WERI-Rb-1 (cell line): ENCODE measurements at places on chromosomes 6 and 20.

DNA sequence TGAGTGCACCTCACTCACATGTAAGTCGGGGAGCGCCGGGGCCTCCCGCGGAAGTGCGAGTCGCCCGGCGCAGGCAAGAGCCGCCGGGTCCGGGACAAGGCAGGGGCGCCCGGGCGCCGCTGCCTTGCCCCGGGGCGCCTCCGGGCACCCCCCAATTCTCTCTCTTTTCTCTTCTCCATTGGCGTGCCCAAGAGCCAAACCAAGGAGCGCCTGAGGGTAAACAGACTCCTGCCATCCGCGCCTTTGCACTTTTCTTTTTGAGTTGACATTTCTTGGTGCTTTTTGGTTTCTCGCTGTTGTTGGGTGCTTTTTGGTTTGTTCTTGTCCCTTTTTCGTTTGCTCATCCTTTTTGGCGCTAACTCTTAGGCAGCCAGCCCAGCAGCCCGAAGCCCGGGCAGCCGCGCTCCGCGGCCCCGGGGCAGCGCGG is 36.8 kb downstream of the GNAS start:
- DNase-seq, result no peak

DNA sequence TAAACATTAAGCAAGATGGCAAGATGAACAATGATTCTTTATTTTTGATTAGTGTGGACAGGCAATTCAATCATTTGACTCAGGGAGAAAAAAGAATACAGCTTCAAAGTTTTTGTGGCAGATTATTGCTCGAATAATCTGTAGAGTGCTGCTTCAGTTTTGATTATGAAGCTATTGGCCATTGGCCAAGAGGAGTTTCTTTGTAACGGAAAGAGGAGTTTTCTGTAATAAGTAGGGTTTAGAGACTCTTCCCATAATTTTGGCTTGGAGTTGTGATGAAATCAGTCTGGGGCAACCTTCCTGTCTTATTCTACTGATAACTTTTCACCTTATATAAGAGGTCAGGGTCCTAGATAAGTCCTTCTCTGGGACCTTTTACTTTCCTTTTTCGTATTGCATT is 256.7 kb upstream of the RAB32 start:
- no peak for DNase-seq

DNA sequence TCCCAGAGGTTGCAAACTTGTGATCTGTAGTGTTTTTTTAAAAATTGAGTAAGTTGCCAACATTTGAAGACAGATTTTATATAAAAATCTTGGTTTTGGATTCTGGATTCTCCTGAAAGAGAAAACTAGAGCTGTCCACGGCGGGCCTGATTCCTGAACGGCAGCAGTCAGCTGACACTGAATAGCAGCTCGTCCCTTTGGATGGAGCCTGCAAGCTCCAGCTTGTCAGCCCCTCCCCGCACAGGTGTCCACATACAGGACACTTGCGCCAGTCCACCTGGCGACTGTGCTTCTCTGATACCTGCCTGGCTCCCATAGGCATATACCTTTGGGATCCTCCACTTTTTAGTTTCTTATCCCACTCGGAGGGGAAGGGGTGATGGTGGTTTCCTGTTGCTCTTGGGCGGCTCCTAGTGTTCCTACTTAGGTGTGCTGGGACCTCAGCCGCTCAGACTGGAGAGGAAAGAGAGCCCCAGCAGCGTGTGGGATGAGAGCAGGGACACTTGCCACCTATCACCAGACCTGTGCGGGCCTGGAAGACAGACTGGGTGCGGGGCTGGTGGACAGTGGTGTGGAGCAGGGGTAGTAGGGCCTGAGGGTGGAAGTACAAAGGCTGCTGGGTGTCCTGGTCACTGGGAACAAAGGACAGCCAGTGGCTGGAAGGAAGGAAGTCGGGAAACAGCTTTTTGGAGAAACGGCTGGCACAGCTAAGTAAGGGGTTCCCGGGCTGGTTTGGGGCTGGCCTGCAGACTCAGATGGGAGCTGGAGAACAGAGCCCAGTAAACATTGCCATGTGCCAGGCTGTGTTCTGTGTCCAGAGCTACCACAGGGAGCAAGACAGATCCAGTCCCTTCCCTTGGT is 18.3 kb downstream of the GHRH start:
- peak; percentile 40 for DNase-seq

GRCh38 chr20:47800623-47801022 is 15.3 kb upstream of the SULF2 start:
- no peak for DNase-seq

DNA sequence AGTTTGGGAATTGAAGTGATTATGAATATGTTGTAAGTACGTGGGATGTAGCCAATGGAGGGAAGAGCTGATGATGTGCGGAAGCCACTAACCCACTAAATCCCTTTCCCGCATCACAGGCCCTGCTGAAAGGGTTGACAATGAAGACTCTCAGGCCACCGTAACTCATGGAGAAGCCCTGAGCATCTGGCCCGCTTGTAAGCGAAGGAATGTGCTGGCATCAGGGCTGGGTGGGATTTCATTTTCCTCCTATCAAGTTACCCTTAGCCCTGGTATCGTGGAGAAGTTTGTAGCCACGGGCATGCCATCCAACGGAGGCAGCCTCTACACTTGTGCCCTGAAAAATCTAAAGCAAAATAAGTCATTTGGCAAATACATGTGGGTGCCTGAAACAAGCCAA is 355.0 kb downstream of the CDH26 start:
- no peak for DNase-seq

DNA sequence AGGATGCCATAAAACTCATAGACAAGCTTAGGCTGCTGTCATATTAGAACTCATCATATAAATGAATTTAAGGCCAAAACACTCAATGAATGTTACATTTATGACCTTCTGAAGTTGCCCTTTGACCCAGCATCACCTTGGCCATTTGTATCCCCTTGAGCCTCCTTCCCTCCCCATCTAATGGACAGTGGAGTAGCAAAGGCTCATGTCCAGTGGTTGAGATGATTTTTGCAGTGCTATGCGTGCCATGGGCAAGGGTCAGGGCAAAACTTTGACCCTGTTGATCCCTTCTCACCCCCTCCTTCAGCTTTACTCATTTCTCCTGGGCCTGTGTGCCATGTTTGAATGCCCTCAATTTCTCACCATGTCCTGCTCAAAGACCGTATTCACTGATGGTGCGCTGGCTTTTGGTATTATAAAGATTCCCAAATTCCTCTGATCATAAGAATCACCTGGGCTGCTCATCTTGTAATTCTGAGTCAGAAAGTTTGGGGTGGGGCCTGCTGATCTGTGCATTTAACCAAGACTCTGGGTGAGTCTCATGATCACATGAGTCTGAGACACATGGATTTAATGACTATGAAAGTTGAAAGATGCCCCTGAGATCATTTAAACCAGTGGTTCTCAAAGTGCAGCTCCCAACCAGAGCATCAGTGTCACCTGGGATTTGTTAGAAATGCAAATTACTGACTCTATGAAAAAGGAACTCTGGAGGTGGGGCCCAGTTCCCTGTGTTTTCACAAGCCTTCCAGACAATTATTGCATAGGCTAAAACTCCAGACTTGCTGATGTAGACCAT is 57.5 kb upstream of the IL20RA start:
- no peak for DNase-seq

GRCh38 chr20:41249411-41250281 is 67.9 kb downstream of the ZHX3 start:
- DNase-seq, result peak; percentile 16

DNA sequence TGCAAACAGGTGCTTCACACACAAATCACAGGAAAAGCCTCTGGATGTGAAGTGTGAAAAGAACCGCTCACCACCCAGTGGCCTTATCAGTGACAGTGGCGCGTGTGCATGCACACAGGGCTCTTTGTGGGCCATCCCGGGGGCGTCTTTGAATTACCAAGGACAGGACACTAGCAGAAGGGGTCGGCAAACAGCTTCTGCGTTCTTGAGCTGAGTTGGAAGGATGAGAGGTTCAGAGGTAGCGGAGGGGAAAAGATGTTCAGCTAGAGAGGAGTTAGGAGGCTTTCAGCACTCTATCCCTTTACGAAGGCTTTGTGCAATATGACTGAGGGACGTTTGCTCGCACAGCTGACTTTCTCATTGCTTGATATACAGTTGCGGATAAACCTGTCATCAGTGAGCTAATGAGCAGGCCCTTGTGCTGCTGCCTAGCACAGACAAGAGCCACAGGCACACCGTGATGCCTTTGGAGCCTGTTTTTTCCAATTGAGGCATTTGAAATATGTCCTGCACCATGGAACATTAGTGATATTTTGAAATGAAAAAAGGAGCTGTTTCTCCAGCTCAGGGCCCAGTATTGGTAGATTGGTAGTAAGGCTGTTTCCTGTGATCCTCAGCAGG is 83.1 kb downstream of the IYD start:
- no peak for DNase-seq

DNA sequence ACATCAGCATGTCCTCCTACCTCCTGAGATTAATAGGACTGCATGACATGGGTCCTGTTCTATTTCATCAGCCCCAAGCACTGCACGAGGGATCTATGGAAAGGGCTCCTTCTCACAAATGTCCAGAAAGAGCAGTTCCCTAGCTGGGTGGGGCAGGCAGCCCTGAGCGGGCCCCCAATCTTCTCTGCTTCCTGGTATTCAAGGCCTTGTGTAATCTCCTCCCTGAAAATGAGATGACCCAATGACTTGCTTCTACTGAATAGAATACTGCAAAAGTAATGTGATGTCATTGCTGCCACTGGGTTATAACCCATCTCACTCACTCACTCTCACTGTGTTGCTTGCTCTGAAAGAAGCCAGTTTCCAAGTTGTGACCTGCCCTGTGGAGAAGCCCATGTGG is 126.4 kb downstream of the OPRM1 start:
- no peak for DNase-seq

DNA sequence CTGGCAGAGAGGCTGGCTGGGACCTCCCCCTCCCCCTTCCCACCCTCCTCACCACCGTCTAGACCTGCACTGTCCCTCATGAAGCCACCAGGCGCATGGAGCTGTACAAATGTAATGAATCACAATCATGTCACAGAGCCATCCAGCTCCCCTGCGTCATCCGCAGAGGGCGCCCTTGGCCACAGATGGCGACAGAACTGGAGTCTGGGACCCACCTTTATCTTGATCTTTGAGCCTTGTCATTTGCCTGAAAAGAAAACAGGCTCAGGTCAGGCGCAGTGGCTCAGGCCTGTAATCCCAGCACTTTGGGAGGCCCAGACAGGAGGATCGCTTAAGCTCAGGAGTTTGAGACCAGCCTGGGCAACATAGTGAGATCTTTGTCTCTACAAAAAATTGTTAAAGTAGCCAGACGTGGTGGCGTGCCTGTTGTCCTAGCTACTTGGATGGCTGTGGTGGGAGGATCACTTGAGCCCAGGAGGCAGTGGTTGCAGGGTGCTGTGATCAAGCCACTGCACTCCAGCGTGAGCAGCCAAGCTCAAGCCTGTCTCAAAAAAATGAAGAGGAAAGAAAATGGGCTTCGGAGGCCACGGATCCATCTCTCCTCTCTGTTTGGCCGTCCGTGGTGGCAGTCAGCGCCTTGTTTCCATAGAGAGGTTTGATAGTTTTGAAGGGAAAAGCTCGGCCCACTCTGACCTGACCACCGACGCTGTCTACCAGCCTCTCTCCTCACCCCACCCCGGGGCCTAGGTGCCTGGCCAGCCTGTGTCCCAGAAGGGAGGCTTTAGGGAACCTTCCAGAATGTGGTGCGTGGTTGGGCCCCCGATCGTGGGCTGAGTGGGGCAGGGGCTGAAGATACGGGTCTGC is 6.2 kb downstream of the COL9A3 start:
- DNase-seq, result peak; percentile 92

DNA sequence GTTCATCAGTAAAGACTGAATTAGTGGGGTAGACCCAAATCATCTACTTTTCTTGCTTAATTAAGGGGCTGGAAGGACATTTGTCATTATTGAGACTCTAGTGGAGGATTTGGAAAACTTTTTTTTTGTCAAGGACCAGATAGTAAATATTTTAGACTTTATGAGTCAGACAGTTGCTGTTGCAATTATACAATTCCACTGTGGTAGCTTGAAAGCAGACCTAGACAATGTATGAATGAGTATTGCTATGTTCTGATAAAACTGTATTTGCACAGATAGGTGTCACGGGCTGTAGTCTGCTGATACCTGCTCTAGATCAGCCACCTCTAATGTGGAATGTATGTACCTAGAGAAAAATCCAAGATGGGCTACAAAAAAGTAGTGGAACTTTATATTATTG is 175.0 kb downstream of the CARMIL1 start:
- no peak for DNase-seq

DNA sequence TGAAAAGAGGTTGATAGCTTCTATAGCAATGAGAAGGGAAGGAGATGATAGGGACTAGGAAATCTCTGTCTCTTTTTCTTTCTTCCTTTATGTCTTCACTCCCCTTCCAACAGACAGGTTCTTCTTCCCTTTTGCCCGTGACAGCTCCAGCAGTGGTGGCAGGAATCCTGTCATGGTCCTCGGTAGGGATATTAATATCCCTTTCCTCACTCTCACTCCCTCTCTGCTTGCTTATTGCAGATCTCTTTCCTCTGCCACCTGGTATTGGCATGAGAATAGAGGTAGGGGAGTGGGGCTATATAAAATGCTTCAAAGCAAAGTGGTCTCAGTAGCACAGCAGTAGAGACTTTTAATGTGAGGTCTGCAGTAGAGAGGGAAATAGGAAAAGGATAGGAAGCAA is 19.7 kb downstream of the RAD21L1 start:
- no peak for DNase-seq

DNA sequence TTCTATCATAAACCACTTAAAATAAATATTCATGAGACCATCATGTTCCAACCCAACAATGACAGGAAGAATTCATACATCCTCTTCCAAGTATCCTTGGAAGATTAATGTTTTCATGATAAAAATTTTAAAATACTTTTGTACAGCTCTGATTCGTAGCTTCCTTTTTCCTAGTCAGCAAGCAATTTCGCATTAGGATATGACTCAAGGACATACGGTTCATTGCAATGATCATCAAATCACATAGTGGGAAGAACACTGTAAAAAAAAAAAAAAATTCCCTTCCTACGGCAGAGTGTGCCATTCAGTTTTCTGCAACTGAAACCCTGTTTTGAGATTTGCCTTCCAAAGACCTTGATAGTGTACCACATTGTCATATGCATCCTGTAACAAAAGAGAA is 35.3 kb upstream of the GFOD1 start:
- DNase-seq, result no peak

DNA sequence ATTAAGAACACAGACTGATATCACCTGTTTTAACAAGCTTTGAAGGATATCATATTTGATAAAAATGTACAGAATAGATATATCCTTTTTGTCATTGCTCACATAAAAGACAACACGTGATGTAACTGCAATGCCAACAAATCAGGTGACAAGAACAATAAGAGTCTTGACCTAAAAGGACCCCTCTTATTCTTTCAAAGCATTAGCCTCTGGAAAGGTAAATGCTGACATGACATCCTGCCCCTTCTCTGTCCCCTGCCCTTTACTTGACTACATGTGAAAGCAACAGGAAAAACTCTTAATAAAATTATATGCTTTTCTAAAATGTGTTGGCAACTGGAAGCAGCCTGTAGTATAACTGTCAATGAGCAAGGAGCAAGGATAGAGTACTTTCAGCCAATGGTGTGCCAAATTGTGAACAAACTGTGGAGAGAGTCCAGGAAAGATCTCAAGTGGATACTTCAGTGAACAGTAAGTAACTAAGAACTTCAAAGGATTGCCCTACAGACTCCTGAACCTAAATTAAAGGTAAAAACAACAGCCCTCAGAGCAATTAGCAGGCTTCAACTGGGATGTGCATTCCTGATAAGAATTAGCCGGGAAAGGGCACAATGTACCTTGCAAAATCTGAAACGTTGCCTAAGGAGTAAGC is 16.3 kb downstream of the PTPRK start:
- no peak for DNase-seq

- DNase-seq, result no peak
These were observed 10.7 kb downstream of the PTPRA start for GRCh38 chr20:2883726-2884637.
